ENCODE measurements at places on chromosomes 7 and 10.
A peak's percentile ranks its signal among the peaks of the same experiment; 100 is the strongest.

DNA sequence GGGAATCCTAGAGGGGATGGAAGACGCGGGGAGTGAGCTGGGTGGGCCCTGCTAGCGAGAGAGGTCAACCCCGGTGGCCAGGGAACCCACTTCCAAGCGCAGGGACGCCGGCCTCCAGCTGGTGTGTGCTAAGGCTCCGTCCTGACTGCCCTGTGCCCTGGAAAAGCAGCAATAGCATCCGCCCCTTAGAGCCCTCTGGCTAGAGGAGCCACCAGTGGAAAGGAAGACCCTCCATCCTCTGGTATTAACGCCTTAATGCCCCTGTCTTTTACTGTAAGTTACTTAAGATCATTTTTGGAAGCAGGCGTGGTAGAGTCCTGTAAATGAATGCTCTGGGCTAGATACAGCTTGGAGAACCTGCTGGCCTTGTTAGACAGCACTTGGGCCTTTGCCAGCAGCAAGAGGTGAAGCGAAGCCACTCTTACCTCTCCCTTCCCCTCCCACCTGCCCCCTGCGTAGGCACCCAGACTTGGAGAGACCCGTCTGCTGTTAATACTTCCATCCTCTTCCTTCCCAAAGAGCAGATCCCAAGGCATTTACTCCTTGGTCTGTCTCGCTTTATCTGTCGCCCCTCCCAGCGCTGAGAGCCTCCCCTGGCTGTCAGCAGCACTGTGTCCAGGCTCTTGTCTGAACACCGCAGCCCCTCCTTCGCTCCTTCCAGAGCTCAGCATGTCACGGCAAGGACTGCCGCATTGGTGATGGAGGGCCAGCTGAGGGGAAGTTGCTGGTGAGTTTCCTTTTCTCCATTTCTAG, 4.6 kb downstream of the REPIN1 start:
- no peak for DNase-seq

DNA sequence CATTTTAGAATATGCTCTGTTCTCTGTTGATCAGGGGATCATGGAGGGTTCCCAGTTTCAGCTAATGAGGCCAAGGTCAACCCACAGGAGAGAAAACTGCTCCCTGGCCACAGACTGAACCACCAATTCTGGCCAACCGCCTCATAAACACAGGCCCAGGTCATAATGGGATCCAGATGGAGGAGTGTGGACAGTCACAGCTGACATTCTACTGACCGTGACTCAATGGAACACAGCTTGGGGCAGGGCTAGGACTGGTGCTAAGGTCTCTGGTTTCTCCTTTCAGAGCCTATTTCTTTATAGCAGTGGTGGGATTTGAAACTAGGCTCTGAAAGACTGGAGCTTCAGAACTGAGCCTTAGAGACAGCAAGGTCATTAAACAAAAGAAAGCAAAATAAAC, 68.3 kb downstream of the HIPK2 start:
- DNase-seq = no peak

- no peak for DNase-seq
These were observed 200.5 kb upstream of the HPS1 start for GRCh38 chr10:98646998-98647917.

DNA sequence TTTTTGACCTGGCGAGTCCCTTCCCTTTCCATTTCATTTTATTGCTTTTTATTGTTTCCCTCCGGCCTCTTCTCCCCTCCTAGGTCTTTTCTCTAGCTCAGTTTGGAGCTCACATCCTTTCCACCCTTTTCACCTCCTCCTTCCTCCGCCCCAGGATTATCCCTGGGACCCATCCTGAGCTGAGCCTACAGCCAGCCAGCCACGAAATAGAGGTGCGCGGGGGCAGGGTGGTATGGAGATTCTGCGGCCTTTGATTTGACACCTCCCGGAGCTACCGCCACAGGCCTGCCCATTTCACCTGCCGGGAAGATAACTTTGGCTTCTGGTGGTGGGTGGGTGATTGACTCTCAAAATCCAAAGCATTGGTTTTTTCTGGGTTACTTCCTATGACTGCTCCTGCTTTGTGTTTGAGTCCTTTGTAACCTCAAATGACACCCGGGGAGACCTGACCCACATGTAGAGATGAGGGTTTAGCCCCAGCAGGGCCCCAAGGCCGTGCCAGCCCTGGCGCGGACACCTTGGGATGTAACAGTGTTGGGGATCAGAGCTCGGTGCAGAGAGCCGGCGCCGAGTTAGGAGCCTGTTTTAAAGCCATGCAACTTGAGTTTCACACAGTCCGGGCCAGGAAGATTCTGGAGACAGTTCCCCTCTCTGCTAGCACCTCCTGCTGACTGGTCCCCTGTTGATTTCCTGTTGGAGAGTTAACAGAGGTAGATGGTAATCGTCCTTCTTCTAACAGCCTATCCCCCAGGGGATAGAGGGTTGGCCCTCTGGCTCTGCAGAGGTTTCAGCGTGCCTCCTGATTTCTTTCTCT, 1.5 kb downstream of the DUSP5 start:
- DNase-seq = no peak

GRCh38 chr7:121005996-121006584, 17.6 kb downstream of the CPED1 start:
- DNase-seq = no peak

DNA sequence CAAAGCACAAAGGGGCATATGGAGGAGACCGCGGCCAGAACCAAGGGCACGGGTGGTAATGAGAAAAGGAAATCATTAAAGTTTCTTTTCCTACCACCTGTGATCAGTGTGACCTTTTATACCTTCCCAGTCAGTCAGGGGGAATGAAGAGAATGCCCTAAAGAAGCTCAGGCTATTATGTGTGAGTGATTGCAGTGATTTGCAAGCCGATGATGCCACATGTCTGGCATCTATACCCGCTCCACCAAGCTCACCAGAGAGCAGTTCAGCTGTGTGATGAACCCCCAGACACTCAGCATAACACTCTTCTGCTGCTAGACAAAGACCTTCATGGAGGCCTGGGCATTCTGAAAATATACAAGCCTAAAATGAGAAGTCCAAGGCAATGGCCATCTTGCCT, 106.2 kb upstream of the AGK start:
- DNase-seq = no peak

DNA sequence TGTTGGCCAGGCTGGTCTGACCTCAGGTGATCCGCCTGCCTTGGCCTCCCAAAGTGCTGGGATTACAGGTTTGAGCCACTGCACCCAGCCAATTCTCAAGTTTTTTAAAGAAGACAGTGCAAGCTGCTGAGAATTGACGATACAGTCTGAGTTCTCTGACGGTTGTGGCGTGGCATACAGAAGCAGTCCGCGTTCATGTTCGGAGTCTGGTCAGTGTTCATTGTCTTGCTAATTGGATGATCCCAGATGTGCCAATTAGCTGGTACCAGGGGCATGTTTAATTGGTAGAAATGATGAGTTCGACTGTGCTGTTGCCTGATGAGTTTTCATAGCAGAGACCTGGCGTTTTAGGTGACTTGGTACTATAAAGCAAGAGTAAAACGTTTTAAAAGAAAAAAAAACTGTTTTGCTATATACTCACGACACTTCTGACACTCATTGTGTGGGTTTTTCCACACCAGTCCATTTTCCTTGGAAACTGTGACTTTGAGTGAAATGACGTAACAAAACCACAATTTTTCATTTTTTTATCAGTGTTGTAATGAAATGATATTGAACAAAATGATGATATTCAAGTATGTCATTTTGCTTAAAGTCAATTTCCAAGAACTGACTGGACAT, 32.3 kb downstream of the CAMK1D start:
- DNase-seq = no peak

DNA sequence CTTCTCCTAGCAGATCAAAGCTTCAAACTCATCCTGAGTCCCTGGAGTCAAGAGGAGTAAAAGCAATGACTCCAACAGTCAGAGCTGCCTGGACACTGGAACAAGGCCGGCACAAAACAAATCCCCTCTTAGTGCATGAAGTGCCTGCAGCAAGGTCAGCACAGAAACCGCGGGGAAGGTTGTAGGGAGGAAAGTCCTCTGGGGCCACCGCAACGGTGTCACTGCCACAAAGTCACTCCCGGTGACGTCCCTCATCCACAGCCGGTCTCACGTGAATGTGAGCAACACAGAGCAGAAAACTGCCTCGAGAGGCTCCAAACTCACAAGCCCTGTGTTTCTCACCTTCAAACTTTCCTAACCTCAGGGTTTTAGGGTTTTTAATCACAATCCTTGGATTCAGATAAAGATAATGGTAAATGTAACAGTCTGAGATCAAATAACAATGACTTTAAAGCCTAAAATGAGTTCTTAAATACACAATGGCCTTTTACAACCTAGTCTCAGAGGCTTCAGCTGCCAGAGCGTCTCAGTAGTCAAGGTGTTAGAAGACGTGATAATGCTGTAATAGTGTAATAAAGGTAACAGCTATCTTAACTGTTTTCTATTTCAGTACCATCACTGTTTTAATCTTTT, 274.3 kb downstream of the ZMYND11 start:
- DNase-seq = peak; percentile 69

GRCh38 chr10:79275431-79275851, 71.8 kb upstream of the PPIF start:
- peak; percentile 64 for DNase-seq

DNA sequence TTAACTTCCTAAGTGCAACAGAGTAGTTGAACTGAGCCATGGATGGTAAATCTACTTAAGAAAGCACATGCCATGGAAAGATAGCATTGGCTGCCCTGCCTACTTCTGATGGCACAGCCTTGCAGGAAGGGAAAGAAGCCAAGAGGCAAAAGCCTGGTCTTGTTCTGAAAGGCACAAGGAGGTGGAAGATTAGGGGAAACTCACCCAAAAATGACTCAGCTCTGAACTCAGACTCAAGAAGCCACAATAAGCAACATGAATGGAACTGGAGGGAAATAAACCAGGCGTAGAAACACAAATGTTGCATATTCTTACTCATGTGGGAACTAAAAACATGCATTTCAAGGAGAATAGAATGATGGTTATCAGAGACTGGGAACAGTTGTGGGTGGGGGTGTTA, 20.8 kb upstream of the ALOX5 start:
- no peak for DNase-seq

All from posterior cingulate gyrus (tissue), 11 donors.